Lung microvascular endothelial cell (primary cell): ENCODE measurements at places on chromosomes 2 and 18. TPM values are rescaled to one million over a fixed set of nuclear protein-coding genes. Genes with fewer than 3 reads are reported as not detected.

GRCh38 chr2:7450188-7450832, 533.1 kb downstream of the RNF144A start:
- DNase-seq, result no peak

DNA sequence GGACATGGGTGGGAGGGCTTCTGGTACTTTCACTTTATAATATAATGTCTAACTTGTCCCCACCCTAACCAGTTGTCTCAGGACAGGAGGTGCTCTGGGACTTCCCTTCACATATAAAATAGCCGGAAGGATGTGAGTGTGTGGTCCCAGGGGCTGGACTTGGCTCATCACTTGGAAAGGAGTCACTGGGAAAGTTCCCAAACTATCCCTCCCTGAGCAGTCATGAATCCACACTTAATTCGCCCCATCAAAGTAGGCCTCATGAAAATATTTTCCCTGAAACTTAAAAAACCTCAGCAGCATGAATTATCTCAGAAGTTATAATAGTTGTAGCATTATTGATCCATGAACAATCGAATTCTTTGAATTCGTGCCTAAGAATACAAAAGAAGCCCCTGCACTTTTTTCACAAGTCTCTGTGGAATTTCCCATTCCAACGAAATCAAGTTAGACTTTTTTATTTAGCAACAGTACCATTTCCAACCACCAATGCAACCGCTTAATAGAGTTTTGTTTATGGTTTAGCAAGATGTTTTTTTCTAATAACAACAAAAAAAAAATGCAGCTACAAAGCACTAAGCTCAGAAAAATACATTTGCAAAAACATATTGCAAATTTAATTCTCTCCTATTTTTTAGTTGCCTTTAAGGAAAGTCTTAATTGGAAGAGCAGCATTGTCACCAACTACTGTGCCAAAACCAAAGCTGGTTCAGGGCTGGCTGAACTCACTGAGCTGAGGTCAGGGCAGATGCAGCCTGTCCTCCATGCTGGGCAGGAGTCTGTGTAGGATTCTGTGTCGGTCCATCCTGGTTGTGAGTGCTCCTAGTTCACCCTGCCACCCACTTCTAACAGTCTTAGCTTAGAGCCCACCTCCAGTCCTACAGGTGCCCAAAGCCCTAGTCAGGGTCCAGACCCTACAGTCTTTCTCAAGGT, 68.8 kb upstream of the SPTBN1 start:
- DNase-seq, result peak; percentile 97

GRCh38 chr2:201709747-201710146, 11.3 kb upstream of the MPP4 start:
- DNase-seq, result no peak

GRCh38 chr18:43442571-43442970, 165.3 kb upstream of the SYT4 start:
- no peak for DNase-seq

DNA sequence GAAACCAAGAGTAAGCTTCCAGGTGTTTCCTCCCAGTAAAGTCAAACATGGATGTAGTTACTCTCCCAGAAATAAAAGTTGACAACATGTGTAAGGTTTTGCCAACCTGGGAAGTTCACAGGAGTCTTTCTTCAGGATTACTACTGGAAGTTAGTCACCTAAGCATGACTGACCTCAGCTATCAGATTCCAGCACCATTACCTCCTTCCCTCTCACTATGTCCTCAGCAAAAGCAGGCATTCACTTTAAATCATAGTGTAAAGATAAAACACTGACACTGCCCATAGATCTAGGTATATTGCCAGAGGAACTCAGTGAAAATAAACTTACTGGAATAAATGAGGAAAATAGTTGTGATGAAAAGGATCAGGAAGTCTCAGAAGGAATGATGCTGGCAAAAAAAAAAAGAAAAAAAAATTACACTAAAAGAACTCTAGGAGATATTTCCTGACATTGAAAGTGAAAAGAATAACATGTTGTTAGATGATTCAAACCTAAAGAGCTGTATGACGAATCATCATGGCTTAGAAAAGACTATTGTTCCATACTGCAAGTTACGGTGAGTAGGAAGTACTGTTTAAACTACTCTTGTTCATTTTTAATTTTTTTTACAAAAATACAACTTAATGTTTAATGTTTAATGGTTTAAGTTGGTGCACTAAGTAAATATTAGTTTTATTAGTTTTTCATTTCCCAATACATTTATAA, 484.5 kb upstream of the ZNF804A start:
- DNase-seq, result no peak

GRCh38 chr18:76425146-76426131, 69.6 kb downstream of the ZNF516 start:
- DNase-seq, result no peak

DNA sequence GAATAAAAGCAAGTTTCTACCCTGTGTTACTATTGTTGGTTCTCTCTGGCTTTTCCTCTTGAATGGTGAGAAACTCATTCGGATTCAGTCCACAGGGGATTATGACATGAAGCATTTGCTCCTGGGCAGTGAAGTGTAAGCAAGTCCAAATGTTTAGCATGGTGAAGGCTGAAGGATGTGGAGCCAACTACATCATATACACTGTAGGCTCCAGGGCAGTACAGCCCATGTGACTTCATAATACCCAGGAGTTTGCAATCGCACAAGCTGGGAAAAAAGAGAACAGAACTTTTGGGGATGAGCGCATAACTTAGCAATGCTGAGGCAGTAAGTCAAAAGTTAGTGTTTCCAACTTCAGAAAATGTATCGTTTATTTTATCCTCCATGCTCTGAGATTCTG, 695.7 kb upstream of the POU3F3 start:
- no peak for DNase-seq

DNA sequence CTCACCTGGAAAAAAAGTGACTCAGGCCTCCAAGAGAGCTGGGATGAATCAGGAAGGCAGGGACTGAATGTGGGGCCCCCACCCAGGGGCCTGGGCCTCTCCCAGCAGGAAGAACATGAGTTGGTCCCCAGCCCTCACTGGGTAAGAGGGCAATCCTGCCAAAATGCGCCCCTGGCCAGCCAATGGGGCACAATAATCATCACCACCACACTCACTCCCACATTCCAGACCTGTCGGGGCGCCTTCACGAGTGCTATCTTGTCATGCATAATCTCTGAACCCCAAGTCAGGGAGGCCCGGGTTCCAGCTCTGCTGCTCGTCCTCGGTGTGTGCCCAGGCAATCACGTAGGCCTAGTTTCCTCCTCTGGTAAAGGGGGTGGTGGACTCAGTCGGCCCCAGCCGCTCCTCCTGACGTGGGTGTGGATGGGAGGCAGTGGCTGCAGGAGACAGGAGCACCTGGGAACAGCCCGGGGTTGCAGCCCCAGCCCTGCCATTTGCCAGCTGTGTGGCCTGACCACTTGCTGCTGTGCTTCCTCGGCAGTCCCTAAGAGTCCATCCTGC, 115.1 kb downstream of the CYP26B1 start:
- DNase-seq, result no peak

- no peak for DNase-seq
Observed at GRCh38 chr2:143682436-143683055, 553.3 kb downstream of the ARHGAP15 start.

DNA sequence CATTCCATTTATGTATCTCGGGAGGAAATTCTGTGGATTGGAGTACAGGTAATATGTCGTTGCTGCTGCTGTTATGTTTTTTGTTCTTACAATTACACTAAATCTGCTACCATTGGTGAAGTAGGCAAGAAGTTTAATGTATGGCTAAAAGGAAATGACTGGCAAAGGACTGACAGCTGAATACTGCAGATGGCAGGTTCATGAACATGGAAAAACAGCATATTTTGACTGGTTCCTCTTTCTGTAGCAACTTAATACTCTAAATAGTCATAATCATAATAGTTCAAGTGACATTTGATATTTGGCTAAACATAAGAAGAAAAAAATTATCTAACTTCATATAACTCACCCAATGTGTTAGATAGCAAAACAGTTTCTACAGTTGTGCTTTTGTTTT, 84.5 kb upstream of the PGAP1 start:
- DNase-seq, result no peak

DNA sequence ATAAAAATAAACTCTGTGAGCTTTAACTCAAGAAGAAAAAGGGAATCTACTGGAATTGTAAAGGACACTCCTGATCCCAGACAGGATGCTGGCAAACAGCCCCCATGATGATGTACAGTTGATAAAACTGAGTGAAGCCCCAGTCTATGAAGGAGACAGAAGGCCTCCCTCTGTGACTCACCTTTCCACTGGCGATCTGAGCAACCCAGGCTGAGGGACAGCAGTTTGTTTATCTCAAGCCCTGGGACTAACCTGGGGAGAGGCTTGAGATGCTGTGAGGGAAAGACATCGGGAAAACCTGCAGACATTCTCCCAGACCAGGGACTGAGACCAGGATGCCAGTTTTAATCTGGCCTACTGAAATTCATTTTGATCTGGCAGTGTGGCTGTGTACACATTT, 104.5 kb upstream of the CDH2 start:
- DNase-seq, result no peak

- DNase-seq, result no peak
Observed at GRCh38 chr2:59938181-59938580, 615.3 kb downstream of the BCL11A start.

GRCh38 chr2:235521844-235522243, 28.0 kb downstream of the AGAP1 start:
- no peak for DNase-seq

DNA sequence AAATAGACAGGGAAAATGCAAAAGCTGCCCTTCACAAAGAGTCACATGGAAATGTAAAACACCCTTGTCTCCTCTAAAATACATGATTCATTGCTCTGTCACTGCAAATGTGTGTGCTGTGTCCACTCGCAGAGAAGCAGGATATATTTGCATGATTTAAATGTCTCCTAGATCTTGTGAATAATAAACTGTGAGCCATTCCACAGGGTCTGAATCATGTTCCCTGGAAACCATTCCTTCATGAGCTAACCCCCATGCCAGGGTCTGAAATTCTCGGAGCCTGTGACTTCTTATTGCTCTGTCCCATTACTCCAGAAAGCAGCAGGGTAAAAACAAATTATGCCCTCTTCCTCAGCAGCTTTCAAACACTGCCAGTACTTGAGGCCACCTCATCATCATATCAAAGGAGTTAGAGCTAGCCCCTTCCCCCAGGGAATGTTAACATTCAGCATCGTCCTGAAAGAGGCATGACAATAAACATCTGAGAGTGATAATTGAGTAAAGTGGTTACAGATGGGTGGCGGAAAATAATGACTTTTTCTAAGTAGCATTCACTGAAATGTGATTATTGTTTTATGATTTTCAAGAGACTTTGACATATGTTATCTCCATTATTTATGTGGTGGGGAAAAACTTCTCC, 11.7 kb upstream of the CNGA3 start:
- DNase-seq, result peak; percentile 73

GRCh38 chr18:55268628-55269275, 309.5 kb upstream of the CCDC68 start:
- no peak for DNase-seq

GRCh38 chr2:23637011-23637778, 252.2 kb downstream of the KLHL29 start:
- DNase-seq, result no peak

GRCh38 chr2:36329746-36330472, 25.7 kb upstream of the CRIM1 start:
- no peak for DNase-seq

GRCh38 chr18:70463085-70463484, 174.2 kb downstream of the SOCS6 start:
- DNase-seq, result no peak

Gene SPHKAP
- total RNA-seq, result not detected in 2 replicates

Gene TMEM200C
- total RNA-seq, result not detected in 2 replicates

Gene LYG2
- total RNA-seq, result not detected in 2 replicates

Gene STRN
- total RNA-seq, result 13.7 and 19.4 TPM in 2 replicates

Gene NAT8
- not detected in 2 replicates for total RNA-seq

Gene FAM237A
- total RNA-seq, result not detected in 2 replicates
